SJSA1 (cell line): ENCODE measurements at places on chromosomes 5 and 9. TPM values are rescaled to one million over a fixed set of nuclear protein-coding genes. Genes with fewer than 3 reads are reported as not detected.

The KIF4B gene
- total RNA-seq = not detected in 2 replicates

The TLX3 gene
- not detected in 2 replicates for total RNA-seq

The LPAR1 gene
- total RNA-seq = 8.0 and 21.7 TPM in 2 replicates

The PCDHGC4 gene
- total RNA-seq = 0.22 and 0.39 TPM in 2 replicates

The PCDHGB6 gene
- 1.2 and 1.3 TPM in 2 replicates for total RNA-seq

The SLC24A2 gene
- total RNA-seq = not detected in 2 replicates

The SEMA6A gene
- 0.61 and 6.0 TPM in 2 replicates for total RNA-seq

The ARHGEF39 gene
- total RNA-seq = 0.41 and 1.9 TPM in 2 replicates

The PCDHA7 gene
- 0.03 TPM in 1 of 2 replicates, not detected in the other for total RNA-seq

The ENHO gene
- not detected in 2 replicates for total RNA-seq

The ZFP37 gene
- total RNA-seq = 0.31 and 1.00 TPM in 2 replicates

The MAPK9 gene
- 44.9 and 82.1 TPM in 2 replicates for total RNA-seq

The VCAN gene
- total RNA-seq = 46.0 and 69.4 TPM in 2 replicates

The IFNA13 gene
- total RNA-seq = not detected in 2 replicates

The KLHL3 gene
- 0.05 TPM in 1 of 2 replicates, not detected in the other for total RNA-seq

The IL13 gene
- total RNA-seq = not detected in 2 replicates

The ADGRD2 gene
- total RNA-seq = not detected in 2 replicates

The SAXO1 gene
- not detected in 2 replicates for total RNA-seq

The BTNL9 gene
- not detected in 2 replicates for total RNA-seq

The KCNN2 gene
- 0.61 TPM in 1 of 2 replicates, not detected in the other for total RNA-seq

The NR2F1 gene
- 3.6 and 6.2 TPM in 2 replicates for total RNA-seq

The CCNI2 gene
- not detected in 2 replicates for total RNA-seq

The REEP2 gene
- total RNA-seq = 0.21 TPM in 1 of 2 replicates, not detected in the other

The TRMT10B gene
- total RNA-seq = 0.81 and 1.2 TPM in 2 replicates

The FAM221B gene
- total RNA-seq = not detected in 2 replicates

The PCDHA1 gene
- total RNA-seq = not detected in 2 replicates

The IFNA10 gene
- total RNA-seq = not detected in 2 replicates

The GAPT gene
- total RNA-seq = not detected in 2 replicates

The BARX1 gene
- not detected in 2 replicates for total RNA-seq

The NMRK1 gene
- total RNA-seq = 9.8 and 14.1 TPM in 2 replicates

The LCN1 gene
- not detected in 2 replicates for total RNA-seq

The NMUR2 gene
- total RNA-seq = not detected in 2 replicates

The C5orf58 gene
- total RNA-seq = not detected in 2 replicates

The DNAH5 gene
- total RNA-seq = 0.09 and 0.63 TPM in 2 replicates

The CBY3 gene
- total RNA-seq = not detected in 2 replicates

The SEMA5A gene
- total RNA-seq = 9.1 and 15.9 TPM in 2 replicates

The NDUFS4 gene
- total RNA-seq = 182 and 208 TPM in 2 replicates

The PCDHB14 gene
- total RNA-seq = 18.6 and 28.4 TPM in 2 replicates

The GDA gene
- 0.22 and 0.39 TPM in 2 replicates for total RNA-seq

The SUB1 gene
- total RNA-seq = 362 and 501 TPM in 2 replicates

The ITK gene
- total RNA-seq = not detected in 2 replicates

The PCBD2 gene
- total RNA-seq = 6.1 and 11.4 TPM in 2 replicates

The PAX5 gene
- 0.09 TPM in 1 of 2 replicates, not detected in the other for total RNA-seq

The ZNF354C gene
- total RNA-seq = not detected in 2 replicates

The GFPT2 gene
- 125 and 138 TPM in 2 replicates for total RNA-seq

The CDC20B gene
- not detected in 2 replicates for total RNA-seq

The CDX1 gene
- total RNA-seq = 0.19 and 1.8 TPM in 2 replicates

The FGD3 gene
- not detected in 2 replicates for total RNA-seq

The GGTA1 gene
- total RNA-seq = not detected in 2 replicates

The LURAP1L gene
- 0.31 TPM in 1 of 2 replicates, not detected in the other for total RNA-seq

The AP3B1 gene
- 31.7 and 56.9 TPM in 2 replicates for total RNA-seq

The PCDHGB1 gene
- total RNA-seq = 0.79 TPM in 1 of 2 replicates, not detected in the other

The PCDHB2 gene
- total RNA-seq = 5.4 and 7.6 TPM in 2 replicates

The C1QTNF2 gene
- 5.7 and 6.7 TPM in 2 replicates for total RNA-seq

The TMEM171 gene
- total RNA-seq = 4.5 and 8.4 TPM in 2 replicates

The CDH9 gene
- total RNA-seq = not detected in 2 replicates

The CDK7 gene
- 50.0 and 57.6 TPM in 2 replicates for total RNA-seq

The TAF11L6 gene
- total RNA-seq = not detected in 2 replicates

The PROB1 gene
- total RNA-seq = 0.25 and 0.58 TPM in 2 replicates

The WDR38 gene
- not detected in 2 replicates for total RNA-seq
